ENCODE measurements at places on chromosomes 6 and 20. TPM values are rescaled to one million over a fixed set of nuclear protein-coding genes. Genes with fewer than 3 reads are reported as not detected.

The E2F1 gene
- 64.9 TPM for total RNA-seq

The SLC32A1 gene
- not detected for total RNA-seq

GRCh38 chr6:95228636-95229035, 348.7 kb upstream of the MANEA start:
- no peaks in the 10 kb centered on the region for H3K27me3 ChIP-seq
- no peaks in the 10 kb centered on the region for H3K36me3 ChIP-seq
- H3K4me3 ChIP-seq = no peak overlapping the region
- no peak for DNase-seq
- no peaks in the 10 kb centered on the region for H3K4me1 ChIP-seq
- no peak overlapping the region for H3K27ac ChIP-seq

The OPN5 gene
- not detected for total RNA-seq

The SCRT2 gene
- total RNA-seq = not detected

- H3K4me3 ChIP-seq = no peak overlapping the region
- peaks cover 2% of the 10 kb centered on the region for H3K4me1 ChIP-seq
- no peak overlapping the region for H3K27ac ChIP-seq
These were observed 109.9 kb downstream of the MAP3K4 start for GRCh38 chr6:161101517-161101916.

DNA sequence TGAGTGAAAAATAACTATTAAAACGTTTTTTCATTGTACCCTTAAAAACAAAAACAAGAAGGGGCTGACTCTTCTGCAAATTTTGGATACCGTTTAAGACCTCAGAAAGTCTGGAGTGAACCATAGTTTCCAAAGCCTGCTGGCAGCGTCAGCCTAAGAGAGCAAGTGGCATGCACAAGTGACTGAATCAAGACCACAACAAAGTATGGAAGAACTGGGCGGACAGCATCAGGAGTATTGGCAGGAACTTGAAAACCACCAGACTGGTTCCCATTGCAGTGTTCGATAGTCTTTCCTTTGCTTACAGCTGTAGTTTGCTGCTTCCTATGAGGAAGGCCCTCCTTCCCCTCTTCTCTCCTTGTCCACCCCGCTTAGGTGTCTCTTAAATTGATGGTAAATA, 33.7 kb upstream of the MYLIP start:
- peaks cover 10% of the 10 kb centered on the region for H3K4me1 ChIP-seq
- H3K36me3 ChIP-seq = no peaks in the 10 kb centered on the region
- H3K27me3 ChIP-seq = no peaks in the 10 kb centered on the region
- no peak for DNase-seq
- no peak overlapping the region for H3K27ac ChIP-seq

DNA sequence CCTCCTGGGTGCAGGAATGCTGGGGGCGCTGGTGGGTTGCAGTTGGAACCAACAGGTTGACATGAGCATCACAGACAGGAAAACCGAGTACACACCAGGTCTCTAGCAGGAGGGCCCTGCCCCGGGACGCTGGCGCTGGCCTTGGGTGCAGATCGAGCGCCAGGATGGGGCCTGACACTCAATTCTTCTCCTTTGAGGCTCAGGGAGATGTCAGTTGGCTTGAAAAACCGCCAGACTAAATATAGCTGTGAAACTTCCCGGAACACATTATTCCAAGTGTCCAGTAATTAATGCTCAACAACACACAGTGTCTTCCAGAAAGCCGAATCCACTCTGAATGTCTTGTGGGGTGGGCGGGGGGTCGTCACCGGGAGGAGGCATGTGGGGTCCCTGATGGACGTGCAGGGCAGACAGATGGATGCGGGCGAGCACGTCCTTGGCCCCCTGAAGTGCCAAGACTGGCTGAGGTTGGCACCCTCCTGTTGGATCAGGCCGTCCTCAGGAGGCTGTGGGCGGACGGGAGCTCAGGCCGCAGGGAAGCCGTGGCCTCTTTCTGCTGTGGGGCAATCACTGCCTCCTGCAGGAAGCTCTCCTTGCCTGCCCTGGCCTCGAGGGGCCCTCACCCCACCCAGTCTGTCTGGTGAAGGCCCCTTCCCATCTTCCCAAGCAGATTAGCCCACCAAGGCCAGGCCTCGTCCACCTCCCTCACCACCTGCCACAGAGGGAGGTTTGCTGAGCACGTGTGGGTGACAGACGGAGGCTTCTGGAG, 19.4 kb upstream of the GATA5 start:
- H3K4me1 ChIP-seq = peaks cover 2% of the 10 kb centered on the region
- no peaks in the 10 kb centered on the region for H3K36me3 ChIP-seq
- no peaks in the 10 kb centered on the region for H3K27me3 ChIP-seq

The ACTL10 gene
- total RNA-seq = 2.4 TPM

The ETV7 gene
- 13.4 TPM for total RNA-seq

The OPRL1 gene
- 1.6 TPM for total RNA-seq

DNA sequence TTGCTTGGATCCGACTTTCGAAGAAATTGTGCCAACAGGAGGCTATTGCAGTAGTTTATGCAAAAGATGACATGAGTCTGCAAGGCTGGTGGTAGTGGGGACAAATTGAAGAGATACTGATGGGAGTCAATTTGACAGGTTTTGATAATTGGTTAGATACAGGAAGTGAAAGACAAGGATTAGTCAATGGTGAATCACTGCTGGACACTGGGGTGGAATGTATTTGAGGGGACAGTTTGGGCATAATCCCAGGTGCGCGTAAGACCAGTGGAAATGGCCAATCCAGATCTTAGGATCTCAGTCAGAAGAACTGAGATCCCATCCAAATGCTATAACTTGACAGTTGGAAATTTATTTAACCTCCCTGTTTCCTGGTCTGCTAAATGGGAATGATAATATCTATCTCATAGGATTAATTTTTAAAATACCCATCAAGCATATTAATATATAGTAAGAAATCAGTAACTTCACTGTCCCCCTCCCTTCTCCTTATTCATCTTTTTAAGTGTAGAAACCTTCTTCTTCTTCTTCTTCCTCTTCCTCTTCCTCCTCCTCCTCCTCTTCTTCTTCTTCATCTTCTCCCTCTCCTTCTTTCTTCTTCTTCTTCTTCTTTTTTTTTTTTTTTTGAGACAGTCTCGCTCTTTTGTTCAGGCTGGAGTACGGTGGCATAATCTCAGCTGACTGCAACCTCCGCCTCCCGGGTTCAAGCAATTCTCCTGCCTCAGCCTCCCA, 30.9 kb upstream of the ERVFRD-1 start:
- DNase-seq = no peak
- H3K4me3 ChIP-seq = no peak overlapping the region
- H3K27ac ChIP-seq = no peak overlapping the region
- peaks cover 2% of the 10 kb centered on the region for H3K4me1 ChIP-seq
- H3K27me3 ChIP-seq = no peaks in the 10 kb centered on the region

- DNase-seq = no peak
- no peaks in the 10 kb centered on the region for H3K27me3 ChIP-seq
- no peak overlapping the region for H3K4me3 ChIP-seq
- no peak overlapping the region for H3K27ac ChIP-seq
These were observed 253.7 kb upstream of the PLCB4 start for GRCh38 chr20:8815208-8815607.

GRCh38 chr6:131947986-131948661, 3.0 kb downstream of the CCN2 start:
- H3K27ac ChIP-seq = no peak overlapping the region
- H3K27me3 ChIP-seq = peaks cover 63% of the 10 kb centered on the region
- DNase-seq = no peak

GRCh38 chr6:24924580-24925356, 11.0 kb downstream of the RIPOR2 start:
- peak overlapping the region; percentile 66 for H3K4me3 ChIP-seq
- peaks cover 84% of the 10 kb centered on the region for H3K4me1 ChIP-seq
- no peaks in the 10 kb centered on the region for H3K27me3 ChIP-seq
- DNase-seq = no peak
- peak overlapping the region; percentile 74 for H3K27ac ChIP-seq

- no peaks in the 10 kb centered on the region for H3K36me3 ChIP-seq
- H3K27me3 ChIP-seq = no peaks in the 10 kb centered on the region
- no peak overlapping the region for H3K27ac ChIP-seq
- peaks cover 62% of the 10 kb centered on the region for H3K4me1 ChIP-seq
These were observed 64.6 kb upstream of the PIM1 start for GRCh38 chr6:37105148-37106050.
